ENCODE measurements at places on chromosomes 2 and 18. TPM values are rescaled to one million over a fixed set of nuclear protein-coding genes. Genes with fewer than 3 reads are reported as not detected.

DNA sequence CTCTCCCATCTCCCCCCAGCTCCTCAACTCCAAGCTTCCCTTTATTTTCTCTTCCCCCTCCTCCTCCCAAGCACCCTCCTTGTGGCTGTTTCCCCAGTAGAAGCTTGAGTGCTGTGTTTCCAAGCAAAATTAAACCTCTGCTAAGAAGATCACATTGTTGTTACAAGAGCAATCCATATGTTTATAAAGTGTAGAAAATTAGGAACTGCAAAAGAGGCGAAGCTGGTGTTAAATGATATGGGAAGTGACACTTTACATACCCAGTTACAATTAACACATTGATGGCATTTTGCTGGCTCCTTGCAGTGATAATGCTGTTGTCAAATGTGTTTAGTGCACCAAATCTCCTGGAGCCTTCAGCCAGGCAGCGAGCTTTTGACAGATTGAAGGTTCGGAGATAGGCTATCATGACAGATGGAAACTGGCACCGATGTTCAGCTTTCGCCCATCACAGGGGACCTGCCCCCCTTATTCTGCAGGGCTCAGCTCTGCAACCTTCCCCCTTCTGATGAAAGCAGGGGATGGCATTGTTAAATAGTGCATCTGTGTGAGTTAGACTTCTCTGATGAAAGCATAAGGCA, 259.8 kb upstream of the ATP5MC3 start:
- no peak for DNase-seq

- no peak for DNase-seq
Measured at GRCh38 chr2:205411558-205411957, 270.7 kb upstream of the NRP2 start.

DNA sequence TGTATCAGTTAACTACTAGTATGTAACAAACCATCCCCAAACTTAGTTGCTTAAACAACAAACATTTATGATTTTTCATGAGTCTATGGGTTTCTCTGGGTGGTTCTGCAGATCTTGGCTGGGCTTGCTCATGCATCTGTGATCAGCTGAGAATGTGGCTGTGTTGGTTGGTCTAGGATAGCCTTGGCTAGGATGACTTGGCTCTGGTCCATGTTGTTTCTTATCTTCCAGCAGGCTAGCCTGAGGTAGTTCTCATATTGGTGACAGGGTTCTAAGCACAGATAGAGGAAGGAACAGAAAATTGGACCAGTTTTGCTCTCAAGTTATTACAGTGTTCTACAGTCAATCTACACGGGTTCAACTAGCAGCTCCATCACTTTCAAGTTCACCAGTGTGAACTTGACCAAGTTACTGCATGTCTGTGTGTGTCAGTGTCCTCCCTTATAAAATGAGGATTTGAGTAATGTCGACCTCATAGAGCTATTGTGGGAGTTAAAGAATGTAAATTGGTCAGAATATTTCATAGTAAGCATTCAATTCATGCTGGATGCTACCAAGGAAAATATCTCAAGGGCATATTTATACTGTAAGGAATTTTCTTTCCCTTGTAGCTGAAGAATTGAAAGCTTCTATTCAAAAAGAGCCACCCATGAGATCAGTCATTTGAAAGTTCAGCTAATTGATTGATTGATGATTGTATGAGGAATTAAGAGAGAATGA, 65.3 kb downstream of the MYO3B start:
- DNase-seq = no peak

- no peak for DNase-seq
Measured at GRCh38 chr2:48345176-48345575, 184.8 kb upstream of the STON1 start.

DNA sequence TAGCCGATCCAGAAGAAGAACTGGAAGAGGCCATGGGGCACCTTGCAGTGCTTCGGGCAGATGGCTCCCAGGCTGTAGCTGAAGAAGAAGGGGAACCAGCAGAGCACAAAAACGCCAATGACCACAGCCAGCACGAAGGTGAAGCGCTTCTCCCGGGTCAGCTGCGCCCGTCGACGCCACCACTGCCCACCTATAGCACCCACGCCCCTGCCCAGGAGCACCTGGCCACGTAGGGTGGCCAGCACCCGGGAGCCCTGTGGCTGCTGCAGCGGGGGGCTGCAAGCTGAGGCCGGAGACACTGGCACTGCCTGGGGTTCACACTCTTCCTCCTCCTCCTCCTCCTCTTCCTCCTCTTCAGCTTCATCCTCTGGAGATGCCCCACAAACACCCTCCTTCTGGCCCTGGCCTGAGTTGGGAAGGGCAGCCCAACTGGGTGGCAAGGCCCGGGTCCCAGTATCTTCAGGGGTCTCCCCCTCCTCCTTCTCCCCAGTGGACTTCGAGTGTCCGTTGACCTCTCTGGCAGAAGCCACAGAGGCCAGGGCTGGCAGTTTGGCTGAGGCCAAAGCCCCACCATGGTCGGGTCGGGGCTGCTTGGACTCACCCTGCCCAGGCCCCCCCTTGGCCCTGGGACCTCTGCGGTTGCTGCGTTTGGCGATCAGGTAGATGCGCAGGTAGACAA, 1.3 kb downstream of the ADRA2B start:
- no peak for DNase-seq

DNA sequence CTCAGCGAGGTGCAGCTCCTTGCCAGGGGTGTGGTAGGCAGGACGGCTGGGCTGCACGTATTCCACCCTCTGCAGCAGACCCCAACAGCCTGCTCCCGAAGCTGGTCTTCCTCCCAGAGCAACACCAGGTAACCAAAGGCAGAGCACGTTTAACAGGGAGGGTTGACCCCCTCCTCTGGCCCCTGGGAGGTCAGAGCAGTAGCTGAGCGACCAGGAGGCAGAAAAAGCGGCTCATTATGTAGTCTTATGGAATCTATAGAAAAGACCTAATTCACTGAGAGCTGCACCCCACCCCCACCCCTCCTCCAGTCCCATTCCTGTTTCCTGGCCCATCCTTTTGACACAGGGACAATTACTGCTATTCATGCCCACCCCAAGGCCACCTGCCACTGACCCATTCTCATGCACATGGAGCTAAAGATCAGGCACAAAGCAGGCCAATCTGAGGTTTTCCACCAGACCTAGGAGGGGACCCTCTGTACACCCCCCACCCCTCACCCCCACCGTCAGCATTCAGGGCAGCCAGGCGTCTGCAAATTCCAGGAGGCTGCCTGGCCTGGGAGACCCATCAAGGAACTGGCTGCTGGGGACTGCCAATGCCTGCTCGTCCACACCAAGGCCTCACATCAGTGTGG, 60.9 kb upstream of the FZD7 start:
- no peak for DNase-seq

GRCh38 chr2:230811508-230811907, 53.2 kb upstream of the ITM2C start:
- no peak for DNase-seq

GRCh38 chr2:161004379-161004778, 155.8 kb upstream of the TANK start:
- no peak for DNase-seq

- DNase-seq = no peak
Measured at GRCh38 chr2:45681675-45682074, 30.2 kb downstream of the PRKCE start.

- peak; percentile 96 for DNase-seq
Measured at GRCh38 chr2:240434728-240435456, 571 bp upstream of the GPC1 start.

GRCh38 chr2:10541081-10541480, 93.0 kb upstream of the ODC1 start:
- DNase-seq = no peak

DNA sequence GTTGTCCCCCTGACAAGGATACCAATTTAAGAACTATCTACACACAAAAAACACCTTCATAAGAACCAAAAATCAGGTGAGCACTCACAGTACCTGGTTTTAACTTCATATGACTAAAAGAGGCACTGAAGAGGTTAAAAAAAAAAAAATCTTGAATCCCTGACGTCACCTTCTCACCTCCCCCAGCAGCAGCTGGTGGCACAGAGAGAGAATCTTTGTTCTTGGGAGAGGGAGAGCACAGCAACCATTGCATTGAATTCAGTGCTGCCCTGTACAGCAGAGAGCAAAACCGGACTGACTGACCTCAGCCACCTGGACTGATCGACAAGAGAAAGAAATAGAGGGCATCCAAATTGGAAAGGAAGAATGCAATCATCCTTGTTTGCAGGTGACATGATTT, 566.0 kb downstream of the TMX3 start:
- no peak for DNase-seq

DNA sequence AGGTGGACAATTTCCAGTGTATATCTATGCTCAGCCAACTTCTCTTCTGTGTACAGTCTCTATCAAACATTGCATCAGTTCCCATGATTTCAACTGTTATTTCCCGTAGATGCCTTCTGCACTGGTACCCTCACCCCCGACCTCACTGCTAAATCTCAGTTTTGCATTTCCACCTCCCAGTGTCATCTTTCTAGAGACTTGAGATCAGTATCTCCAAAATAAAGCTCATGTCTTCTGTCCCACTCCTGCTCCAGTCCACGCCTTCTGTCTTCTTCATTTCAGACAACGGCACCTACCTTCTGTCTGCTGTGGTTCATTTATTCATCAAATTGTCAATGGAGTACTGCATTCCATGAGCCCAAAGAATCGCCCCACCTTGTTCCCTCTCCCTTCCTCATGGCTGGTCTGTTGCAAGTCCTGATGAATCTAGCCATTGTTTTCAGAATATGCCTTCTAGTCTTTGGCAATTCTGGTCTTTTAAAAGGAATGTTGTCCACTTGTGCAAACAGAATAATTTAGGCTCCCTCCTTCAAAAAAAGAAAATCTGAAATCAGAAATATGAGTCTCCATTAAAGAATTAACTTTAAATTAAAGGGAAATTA, 23.3 kb upstream of the NPAS2 start:
- DNase-seq = no peak

GRCh38 chr18:58838165-58838860, 26.4 kb upstream of the ZNF532 start:
- DNase-seq = no peak

DNA sequence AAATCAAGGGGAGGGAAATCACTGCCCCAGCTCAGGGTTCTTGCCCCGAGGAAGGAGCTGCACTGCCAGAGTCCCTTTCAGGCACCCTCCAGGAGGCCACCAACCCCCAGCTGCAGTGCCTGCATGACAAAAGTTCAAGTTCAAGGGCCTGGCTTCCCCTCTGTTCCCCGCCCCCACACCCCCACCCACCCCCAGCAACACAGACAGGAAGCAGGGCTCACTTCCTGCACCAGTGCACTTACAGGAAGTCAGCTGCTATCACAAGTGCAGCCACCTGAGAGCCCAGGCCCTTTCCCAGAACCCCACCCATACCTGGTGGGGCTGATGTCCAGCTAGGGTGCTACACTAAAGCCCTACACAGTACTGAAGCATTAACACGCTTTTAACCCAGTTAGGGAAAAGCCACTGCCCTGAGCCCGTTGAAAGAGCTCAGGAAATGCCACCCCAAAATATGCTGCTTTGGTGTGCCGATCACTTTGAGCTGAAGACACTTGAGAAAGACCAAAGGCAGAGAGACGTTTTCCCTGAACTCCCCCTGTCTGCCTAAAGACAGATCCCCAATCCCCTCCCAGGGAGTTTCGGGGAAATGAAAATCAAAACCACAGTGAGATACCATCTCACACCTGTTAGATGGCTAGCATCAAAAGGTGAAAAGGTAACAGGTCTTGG, 109.9 kb upstream of the CAB39 start:
- DNase-seq = no peak

- no peak for DNase-seq
Measured at GRCh38 chr2:68385220-68385906, 20.3 kb downstream of the PLEK start.

GRCh38 chr18:23220355-23220754, 85.1 kb downstream of the CABLES1 start:
- peak; percentile 89 for DNase-seq

- no peak for DNase-seq
Measured at GRCh38 chr2:165499131-165499530, 29.6 kb downstream of the CSRNP3 start.

- no peak for DNase-seq
Measured at GRCh38 chr2:161245671-161246070, 62.6 kb upstream of the PSMD14 start.

GRCh38 chr18:9941103-9941502, 27.3 kb downstream of the VAPA start:
- no peak for DNase-seq

DNA sequence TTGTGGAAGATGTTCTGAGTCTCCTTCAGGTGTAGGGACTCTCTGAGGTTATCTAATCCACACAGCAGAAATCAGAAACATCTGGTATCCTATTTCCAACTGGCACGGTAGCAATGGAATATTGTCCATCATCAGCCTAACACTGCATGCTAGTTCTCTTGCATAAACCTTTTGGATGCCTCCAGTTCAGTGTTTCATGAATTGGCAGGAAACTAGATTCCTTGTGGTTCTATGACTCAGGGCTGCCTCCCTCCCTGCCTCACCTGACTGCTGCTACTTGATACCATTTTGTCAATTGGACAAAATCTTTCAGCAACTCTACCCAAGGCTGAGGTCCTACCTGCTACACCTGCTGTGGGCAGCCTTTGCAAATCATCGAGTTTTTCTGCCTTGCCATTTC, 130.9 kb downstream of the TPGS2 start:
- no peak for DNase-seq

- DNase-seq = no peak
Measured at GRCh38 chr2:173202570-173202969, 126.9 kb downstream of the MAP3K20 start.

- DNase-seq = no peak
Measured at GRCh38 chr2:60480089-60480773, 73.2 kb downstream of the BCL11A start.

- DNase-seq = no peak
Measured at GRCh38 chr2:24509425-24509824, 18.4 kb downstream of the NCOA1 start.

- no peak for DNase-seq
Measured at GRCh38 chr18:37335409-37335736, 230.2 kb downstream of the CELF4 start.

- DNase-seq = no peak
Measured at GRCh38 chr18:63253014-63253413, 66.6 kb downstream of the BCL2 start.

DNA sequence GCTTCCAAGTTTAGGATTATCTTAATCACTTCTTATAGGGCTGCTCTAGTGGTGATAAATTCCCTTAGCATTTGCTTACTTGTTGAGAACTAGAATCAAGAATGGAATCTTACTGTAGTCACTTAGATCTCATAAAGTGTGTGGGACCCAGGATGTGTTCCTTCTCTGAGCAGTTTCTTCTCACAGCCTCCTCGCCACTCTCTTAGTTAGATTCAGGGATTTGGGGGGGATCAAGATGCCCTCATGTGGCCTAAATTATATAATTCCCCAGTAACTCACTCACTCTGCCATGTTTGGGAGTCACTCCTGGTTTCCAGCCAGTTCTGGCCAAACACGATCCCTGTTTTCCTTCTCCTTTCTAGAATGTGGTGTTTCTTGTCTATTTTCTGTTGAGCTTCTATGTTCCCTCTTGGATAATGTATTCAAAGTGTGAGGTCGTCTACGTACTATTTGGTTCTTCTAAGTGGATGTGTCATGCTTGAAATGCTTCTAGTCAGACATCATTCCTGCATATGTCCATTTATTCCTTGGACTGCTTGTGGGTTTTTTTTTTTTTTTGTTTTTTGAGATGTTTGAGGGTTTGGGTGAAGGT, 414.9 kb upstream of the SYT4 start:
- no peak for DNase-seq

GRCh38 chr2:215141706-215142105, 3.3 kb upstream of the ABCA12 start:
- no peak for DNase-seq

The UGT1A4 gene
- total RNA-seq = not detected

The SOX11 gene
- total RNA-seq = 0.84 TPM

The ANKRD39 gene
- total RNA-seq = 8.6 TPM

The ZDBF2 gene
- 11.3 TPM for total RNA-seq

The MYO7B gene
- 2.2 TPM for total RNA-seq

The CKAP2L gene
- total RNA-seq = 0.46 TPM

The DCDC2C gene
- total RNA-seq = not detected

The RAB27B gene
- total RNA-seq = 22.2 TPM

Measured in upper lobe of right lung (tissue), 1 donor.